ENCODE measurements at places on chromosomes 7 and 10.

GRCh38 chr7:141847996-141848395 lies 6.7 kb upstream of the PRSS37 start:
- DNase-seq: no peak

- DNase-seq: no peak
These were observed 53.0 kb upstream of the EBF3 start for GRCh38 chr10:130016993-130017630.

GRCh38 chr7:121876656-121877500 lies 3.9 kb downstream of the PTPRZ1 start:
- DNase-seq: no peak

DNA sequence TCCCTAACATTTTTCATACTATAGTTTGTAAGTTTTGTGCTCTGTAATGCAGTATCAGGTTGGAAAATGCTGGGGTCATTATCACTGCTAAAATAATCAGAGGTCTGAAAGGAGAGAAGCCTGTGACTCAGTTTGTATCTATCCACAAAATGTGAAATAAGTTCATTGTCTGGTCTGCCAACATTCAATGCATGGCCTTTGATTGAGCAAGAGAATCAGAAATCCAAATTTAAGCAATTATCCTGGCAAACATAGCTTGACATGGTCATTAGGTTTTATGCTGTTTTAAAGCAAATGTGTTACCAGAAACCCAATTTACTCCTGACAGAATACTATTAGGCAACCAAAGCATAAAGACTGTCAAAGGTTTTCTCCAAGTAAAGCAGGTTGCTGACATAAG lies 709.7 kb upstream of the SEMA3D start:
- DNase-seq: no peak

GRCh38 chr10:51397244-51397643 lies 302.2 kb downstream of the CSTF2T start:
- DNase-seq: no peak

DNA sequence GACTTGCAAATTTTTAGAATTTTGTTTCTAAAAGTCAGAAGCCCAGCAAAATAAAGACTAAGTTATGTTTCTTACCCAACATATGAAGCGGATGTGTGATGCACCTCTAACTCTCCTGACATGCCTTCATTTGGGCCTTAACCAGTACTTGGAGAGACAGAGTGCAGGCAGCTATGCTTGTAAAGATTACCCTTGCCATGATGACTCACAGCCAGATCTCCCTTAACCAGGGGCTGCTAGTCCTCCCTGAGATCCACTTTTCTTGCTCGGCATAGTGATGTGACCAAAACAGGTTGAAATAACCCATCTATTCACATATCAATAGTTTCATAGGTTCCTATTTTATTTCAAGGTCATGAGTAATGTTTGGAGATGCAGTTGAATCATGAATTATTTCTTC lies 43.6 kb downstream of the PPP1R3A start:
- DNase-seq: no peak

DNA sequence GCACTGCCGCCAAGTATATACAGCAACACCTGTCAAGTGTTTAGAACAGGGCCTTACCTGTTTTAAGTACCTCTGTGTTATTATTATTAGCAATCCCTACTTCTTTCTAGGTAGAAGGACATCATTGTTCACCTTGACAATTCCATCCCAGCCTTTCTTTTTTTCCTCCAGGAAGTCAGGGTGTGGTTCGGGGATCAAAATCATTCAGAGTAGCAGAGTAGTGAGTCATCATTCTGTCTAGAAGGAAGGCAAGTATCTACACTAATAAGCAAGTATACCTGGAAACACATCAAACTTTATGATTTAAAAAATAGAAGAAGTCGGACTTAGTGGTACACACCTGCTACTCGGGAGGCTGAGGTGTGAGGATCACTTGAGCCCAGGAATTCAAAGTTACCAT lies 25.5 kb upstream of the CAPZA2 start:
- no peak for DNase-seq

DNA sequence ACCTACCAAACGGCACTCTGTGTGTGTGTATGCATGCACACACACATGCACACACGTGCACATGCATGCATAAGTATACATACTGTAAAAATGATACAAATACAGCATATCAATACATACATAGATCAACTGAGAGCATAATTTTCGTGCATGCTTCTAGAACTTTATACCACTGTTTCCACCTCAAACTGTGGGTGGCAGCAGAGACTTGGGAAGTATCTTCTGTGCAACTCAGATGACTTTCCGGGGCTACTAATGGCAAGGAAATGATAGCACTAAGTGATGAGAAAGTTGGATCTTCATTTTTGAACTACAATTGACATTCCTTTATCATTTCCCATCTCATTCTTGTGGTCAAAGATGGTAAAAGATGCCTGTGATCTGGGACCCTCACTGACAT lies 570.7 kb downstream of the REEP3 start:
- DNase-seq: no peak

GRCh38 chr7:151839451-151839921 lies 37.4 kb downstream of the PRKAG2 start:
- no peak for DNase-seq

DNA sequence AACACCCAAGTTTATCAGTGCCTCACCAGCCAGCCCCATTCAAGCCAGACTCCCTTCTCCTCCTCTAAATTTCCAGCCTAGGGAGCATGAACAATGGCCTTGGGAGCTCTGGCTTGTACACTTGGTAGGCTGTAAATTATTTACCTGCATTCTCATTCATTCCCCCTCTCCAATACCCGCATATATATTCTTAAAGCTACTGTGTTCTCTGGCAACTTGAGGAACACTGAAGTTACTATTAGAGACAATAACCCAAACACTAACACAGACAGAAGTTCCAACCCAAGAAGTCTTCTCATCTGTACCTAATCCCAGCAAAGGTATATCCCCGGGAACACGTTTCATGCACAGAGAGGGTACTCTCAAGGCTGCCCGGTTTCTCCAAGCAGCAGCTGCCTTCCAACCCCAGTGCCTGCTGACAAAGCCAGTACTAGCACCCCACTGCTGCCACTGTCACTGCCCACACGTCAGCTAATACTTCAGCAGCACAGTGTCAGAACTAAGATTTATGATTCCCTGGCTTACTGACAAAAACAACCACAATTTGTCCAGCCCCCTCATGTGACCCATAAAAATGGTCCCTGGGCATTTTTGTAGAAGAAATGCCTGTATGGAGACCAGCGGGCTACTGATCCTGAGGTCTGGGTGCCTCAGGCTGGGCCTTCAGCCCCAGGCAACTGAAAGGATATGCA lies 3.1 kb downstream of the WDR91 start:
- no peak for DNase-seq

DNA sequence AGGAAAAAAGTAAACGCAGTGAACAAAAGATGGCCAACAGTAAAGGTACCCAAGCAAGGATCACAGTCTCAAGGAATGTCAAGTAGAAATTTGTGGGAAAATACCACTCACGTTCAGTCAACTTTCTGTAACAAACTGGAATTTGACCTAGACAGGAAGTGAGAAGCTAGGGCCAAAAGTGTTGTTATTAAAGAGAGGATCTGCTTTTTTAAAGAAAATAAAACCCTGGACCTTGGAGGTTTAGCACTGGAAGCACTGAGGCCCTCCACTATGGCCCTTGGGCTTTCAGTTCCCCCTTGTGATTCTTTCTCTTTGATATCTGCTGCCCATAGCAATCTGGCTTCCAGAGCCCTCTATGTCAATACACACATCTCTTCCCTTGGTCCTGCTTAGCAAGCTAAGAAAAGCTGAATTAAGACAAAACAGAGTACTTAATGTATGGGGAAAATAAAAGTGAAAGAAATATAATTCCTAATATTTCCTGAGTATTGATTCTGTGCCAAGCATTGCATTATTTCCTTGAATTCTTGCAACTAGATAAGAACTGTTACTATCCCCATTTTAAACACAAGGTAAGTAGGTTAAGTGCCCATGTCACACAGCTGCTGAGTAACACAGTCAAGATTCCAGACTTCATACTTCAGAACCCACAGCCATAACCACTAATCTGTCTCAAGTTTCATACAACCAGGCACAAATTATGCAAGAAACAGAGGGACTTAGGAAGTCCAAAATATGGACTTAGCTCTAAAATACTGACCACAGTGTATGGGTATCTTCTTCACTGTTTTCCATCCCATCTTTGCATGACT lies 2.6 kb upstream of the ZNF438 start:
- no peak for DNase-seq

GRCh38 chr10:76040107-76040829 lies 608.8 kb downstream of the LRMDA start:
- DNase-seq: no peak

GRCh38 chr10:110858297-110858934 lies 13.3 kb upstream of the PDCD4 start:
- DNase-seq: no peak

- no peak for DNase-seq
These were observed 240.6 kb upstream of the KIAA1217 start for GRCh38 chr10:23968301-23968700.

GRCh38 chr10:111739874-111740139 lies 443.8 kb downstream of the GPAM start:
- no peak for DNase-seq

GRCh38 chr10:61804414-61804813 lies 97.1 kb upstream of the ARID5B start:
- DNase-seq: no peak

DNA sequence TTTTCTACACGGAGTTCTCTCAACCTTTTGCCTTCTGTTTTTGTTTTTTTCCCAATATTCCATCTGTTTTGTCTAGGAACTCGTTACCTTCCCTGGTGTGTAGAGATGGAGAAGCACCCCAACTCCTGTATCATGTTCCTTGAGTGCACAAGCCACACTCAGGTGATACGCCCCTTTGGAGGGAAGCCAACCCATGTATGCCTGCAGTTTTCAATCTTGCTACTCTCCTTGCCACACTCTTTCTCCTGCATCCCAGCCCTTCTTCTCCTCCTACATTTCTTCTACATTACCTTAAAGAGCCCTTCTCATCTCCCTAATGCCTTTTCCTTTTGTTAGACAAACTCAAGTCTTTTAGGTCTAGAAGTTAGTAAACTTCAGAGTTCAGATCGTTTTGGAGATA lies 10.2 kb upstream of the SP4 start:
- no peak for DNase-seq

DNA sequence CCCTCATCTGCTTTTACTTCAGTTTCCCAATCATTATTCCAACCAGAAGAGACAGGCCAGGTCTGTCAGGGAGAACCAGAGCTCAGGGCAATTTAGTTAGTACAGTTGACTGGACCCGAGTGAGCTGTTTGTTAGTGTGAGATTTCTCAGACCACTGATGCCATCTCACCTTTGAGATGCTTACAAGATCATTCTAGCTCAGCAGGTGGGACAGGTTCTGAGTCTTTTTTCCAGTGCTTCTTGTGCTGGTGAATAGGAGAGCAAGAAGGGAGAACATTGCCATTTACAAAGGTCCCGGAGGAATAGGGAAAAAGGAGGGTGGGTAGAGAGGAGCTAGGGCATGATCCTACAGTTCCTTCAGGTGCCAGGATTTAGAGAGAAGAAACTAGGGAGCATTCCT lies 112.4 kb upstream of the IFRD1 start:
- DNase-seq: no peak

GRCh38 chr10:59373071-59373470 lies 10.7 kb upstream of the FAM13C start:
- no peak for DNase-seq

- no peak for DNase-seq
These were observed 130.7 kb downstream of the ADRA2A start for GRCh38 chr10:111207500-111207899.

DNA sequence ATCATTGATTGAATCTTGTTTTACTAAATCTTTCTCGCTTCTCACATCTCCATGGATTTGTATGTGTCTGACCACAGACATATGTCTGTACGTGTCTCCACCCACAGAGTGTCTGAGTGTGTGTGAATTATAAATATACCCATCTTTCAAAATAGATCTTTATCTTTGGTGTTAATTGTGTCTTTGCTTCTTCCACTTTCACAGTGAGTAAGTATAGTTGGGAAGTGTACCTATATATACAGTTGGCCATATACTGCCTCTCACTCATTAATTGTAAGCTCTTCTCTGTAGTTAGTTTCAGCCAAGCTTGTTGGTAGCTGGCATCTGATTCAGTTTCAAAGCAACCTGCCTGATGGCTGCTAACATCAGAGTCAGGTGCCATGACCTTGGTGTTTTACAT lies 18.4 kb downstream of the EEPD1 start:
- no peak for DNase-seq

DNA sequence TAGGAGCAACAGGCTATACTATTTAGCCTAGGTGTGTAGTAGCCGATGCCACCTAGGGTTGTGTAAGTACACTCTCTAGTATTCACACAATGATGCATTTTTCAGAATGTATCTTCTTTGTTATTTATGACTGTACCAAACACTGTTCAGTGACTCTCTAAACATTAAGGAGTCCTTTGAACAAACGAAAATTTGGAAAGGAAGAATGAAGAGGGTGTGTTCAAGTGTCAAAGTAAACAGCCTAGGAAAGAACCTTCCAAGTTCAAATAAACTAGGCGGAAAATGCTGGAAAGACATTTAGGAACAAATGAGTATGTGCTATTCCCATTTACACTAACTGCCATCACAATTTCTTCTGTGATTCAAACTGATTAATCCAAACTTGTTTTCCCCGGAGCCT lies 142.4 kb downstream of the CHCHD3 start:
- no peak for DNase-seq

DNA sequence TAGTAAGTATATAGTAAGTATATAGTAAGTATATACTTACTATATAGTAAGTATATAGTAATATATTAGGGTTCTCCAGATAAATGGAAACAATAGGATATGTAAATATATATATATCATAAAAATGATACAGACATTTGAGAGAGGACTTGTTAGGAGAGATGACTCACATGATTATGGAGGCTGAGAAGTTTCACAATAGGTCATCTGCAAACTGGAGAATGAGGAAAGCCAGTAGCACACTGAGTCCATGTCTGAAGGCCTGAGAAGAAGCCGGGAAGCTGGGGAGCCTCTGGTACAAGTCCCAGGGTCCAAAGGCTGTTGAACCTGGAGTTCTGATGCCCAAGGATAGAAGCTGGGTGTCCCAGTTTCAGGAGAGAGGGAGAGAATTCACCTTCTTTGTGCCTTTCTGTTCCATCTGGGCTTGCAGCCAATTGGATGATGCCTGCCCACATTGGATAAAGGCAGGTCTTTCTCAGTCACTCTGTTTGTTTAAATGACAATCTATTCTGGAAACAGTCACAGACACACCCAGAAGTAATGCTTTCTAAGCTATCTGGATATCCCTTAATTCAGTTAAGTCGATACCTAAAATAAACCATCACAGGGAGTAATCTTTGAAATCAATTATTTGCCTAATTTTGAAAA lies 205.5 kb upstream of the CDC14C start:
- no peak for DNase-seq

DNA sequence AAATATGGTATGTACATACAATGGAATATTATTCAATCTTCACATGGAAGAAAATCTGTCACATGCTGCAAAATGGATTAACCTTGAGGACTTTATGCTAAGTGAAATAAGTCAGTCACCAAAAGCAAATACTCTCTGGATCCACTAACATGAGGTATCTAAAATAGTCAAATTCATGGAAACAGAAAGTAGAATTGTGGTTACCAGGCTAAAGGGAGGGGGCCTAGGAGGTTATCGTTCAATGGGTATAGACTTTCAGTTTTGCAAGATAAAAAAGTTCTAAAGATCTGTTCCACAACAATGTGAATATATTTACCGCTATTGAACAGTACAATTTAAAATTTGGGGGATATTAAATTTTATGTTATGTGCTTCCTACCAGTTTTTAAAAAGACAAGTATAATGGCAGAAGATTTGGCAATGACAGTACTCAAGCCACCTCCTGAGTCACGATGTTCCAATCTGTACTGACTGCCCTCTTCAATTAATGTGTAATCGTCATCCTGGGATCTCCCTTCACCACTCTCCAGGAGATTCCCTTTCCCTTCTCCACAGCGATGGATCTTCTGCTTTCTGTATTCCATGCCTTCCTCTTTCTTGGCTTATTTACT lies 32.3 kb upstream of the IL6 start:
- DNase-seq: no peak
